Activated naive CD8-positive, alpha-beta T cell treated with anti-CD3 and anti-CD28 coated beads, Interleukin-2, amount 50 U/mL, for 16 hours (primary cell): ENCODE measurements at places on chromosomes 11 and 22.

DNA sequence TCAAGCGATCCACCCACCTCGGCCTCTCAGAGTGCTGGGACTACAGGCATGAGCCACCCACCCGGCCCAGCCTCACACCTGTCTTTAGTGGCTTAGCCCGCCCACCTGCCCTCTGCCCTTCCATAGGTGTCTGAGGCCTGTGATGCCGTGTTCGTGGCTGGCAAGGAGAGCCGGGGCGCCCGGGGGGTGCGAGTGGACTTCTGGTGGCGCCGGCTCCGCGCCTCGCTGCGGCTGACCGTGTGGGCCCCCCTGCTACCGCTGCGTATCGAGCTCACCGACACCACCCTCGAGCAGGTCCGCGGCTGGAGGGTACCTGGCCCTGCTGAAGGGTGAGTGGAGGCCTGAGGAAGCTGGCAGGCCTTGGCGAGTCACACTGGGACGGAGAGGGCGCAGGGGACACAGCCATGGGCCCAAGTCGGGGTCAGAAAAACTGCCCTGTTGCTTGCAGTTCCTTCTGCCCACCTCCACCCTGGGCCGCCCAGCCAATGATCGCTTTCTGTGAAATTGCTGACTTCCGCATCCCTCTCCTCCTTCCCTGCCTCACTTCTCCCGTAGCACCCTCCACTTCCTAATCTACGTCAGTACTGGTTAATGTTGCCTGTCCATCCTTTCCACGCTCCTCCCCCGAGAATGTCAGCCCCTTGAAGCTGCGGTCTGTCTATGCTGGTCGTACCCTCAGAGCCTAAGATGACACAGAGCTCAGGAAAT is 9.3 kb downstream of the TMEM132A start:
- DNase-seq, result no peak

- DNase-seq, result no peak
These were observed 27.6 kb downstream of the PKNOX2 start for GRCh38 chr11:125192183-125192582.

- no peak for DNase-seq
These were observed 39.0 kb upstream of the KIRREL3 start for GRCh38 chr11:127039591-127039990.

DNA sequence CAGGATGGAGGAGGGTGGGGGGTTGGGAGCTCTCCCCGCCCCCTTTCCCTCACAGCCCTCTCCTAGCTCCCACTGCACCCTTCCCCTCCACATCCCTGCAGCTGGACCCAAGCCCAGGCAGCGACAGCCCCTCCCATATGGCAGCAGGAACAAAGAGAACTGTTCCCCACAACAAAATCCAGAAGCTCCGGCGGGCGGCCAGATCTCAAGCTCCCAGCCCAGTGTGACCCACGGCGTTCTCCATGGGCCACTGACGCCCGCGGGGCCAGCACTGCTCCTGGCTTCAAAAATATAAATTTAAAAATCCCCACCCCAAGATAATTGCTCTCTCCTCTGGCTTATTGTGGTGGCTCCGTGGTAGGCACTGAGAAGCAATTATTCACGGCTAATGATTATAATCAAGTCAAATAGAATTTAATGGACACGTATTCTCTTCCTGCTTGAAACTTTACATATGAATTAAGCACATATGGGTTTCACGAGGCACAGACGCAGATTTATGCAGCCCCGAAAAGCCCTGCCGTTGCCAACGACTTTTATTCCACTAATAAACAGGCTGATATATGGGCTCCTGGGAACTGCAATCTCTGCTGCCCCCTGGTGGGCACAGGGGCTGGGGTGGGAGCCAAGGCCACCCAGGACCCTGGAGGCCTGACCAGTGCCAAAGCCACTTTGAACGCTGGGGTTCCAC is 17.5 kb downstream of the MACROD1 start:
- DNase-seq, result peak; percentile 49

DNA sequence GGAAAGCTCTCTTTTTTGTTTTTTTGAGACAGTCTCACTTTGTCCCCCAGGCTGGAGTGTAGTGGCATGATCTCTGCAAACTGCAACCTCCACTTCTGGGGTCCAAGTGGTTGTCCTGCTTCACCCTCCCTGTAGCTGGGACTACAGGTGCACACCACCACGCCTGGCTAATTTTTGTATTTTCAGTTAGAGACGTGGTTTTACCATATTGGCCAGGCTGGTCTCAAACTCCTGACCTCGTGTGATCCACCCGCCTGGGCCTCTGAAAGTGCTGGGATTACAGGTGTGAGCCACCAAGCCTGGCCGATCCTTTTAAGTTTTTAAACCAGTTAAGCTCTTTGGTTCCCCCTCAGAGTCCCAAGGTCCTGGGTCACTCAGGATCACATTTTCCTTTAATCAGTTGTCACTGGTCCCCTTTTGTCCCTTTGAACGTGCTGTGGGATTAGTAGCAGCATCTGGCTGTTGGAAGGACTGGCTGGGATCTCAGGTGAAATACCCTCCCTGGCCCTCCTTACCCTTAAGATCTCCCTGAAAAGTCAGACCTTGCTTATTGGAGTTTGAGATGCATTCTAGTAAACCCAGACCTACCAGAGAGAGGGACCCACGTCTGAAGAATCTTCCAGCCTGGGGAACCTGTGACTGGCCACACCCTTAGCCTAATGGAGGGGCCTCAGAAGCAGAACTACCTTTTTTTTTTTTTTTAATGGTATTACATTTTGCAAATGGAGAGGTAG is 8.1 kb downstream of the MALAT1 start:
- DNase-seq, result no peak

- no peak for DNase-seq
These were observed 363.1 kb downstream of the MN1 start for GRCh38 chr22:27438271-27438980.

GRCh38 chr11:130703489-130704190 is 212.6 kb downstream of the SNX19 start:
- no peak for DNase-seq

DNA sequence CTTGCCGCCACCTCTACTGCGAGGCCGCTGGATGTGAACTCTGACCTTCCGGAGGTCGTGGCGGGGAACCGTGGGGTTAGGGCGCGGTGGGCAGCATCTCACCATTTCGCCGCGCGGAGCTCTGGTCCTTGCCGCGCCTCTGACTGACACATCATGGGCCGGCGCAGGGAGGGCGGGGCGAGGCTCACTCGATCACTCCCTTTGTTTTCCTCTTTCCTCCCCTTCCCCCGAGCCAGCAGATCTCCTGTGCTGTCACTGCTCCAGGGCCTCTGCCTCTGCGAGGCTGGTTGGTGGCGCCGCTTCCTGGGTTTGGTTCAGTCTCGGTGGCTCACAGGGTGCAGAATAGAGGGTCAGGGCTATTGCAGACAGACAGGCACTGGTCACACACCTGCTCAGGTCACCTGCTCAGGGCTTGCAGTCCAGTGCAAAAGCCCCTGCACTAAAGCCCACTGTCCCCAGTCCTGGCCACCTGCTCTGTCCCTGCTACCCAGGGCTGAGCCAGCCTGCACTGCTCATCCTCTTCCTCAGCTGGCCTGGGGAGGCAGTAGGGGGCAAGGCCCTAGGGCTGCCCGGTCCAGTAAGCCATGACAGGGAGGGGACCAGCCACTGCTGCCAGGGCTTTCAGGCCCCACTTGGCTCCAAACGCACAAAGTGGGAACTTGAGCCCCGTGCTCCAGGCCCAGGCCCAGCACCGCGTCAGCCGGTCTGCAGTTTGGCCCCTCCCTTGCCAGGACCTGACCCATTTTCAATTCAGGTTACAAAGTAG is 36.2 kb downstream of the PISD start:
- no peak for DNase-seq

DNA sequence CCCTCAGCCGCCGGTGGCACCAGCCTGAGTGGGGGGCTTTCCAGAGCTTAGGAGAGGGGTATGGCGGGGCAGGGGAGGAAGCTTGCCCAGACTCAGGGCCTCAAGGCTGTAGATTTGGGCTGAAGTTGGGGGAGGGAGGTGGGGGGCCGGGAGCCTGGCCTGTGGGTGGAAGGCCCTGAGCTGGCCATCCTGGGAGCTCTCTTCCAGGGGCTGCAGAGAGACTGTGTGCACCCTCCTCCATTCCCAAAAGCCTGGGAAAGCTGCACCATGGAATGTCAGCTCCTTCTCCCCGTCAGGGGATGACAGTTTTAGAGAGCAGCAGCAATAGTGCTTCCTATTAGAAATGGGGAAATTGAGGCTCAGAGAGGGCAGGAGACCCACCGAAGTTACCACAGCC is 1.0 kb downstream of the SYT12 start:
- no peak for DNase-seq
